ENCODE measurements at places on chromosomes 2 and 18.

DNA sequence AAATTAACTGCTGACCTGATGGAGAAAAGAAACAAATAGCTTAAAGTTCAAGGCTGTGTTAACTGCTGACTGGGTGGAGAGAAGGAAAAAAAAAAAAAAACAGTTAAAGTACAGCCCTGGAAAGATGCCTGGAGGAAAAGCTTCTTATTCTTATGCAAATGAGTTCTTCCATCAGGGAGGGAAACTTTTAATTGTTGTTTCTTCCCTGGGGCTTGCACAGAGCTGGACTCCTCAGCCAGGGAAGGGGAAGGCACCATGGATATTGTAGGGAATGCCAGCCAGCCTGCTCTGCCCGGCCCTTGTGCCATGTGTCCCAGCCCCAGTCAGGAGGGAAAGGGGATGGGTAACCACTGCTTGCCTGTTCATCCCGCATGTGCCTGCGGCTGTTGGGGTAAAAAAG, 833.1 kb upstream of the CRIM1 start:
- DNase-seq = no peak

DNA sequence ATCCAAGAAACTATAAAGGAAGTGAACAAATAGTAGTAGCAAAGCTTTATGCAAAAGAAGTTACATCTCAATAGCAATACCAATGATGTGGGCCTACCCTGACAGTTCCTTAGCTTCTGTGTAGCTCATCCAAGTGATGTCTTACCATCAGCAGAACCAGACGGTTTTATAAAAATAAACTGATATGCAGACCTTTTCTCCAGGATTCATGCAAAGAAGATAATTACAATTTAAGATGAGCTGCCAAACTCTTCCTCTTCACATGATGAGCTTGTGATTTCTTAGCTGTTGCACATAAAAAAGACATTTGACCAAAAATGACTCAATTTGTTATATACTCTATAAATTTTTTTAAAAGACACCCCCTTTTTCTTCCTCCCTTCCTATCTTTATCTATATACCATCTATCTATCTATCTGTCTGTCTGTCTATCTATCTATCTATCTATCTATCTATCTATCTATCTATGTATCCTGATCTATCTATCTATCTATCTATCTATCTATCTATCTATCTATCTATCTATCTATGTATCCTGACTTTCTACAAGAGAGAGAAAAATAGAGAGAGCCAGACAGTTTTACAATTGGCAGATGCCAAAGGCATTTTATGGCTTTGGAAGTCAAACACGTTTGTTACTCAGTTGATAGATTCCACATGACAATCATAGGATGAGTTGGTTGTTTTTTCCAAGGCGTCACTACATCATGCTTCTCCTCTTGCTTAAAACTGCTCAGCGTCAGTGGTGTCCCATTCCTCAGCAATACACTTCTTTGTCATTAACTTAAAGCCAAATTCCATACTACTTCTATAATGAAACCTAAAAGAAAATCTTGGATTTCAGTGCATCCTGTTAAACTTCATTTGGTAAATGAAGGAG, 65.9 kb upstream of the ACTR3 start:
- DNase-seq = no peak

DNA sequence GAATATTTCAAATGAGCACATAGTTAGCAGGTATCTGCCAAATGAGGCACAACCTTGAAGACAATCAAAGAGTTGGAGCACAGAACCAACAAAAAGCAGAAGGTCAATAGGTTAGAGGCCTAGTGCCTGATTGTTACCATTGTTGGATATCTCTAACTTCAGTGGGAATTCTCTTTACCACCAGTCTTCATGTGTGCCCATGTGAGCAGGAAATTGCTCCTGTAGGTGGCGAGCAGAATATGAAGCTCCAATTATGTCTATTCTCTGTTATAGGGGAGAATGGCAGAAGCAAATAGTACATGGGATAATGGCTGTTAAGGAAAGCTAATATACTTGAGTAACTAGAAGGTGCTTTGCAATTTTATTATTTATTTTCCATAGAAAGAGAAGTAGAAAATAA, 14.9 kb upstream of the ZNF385B start:
- no peak for DNase-seq

DNA sequence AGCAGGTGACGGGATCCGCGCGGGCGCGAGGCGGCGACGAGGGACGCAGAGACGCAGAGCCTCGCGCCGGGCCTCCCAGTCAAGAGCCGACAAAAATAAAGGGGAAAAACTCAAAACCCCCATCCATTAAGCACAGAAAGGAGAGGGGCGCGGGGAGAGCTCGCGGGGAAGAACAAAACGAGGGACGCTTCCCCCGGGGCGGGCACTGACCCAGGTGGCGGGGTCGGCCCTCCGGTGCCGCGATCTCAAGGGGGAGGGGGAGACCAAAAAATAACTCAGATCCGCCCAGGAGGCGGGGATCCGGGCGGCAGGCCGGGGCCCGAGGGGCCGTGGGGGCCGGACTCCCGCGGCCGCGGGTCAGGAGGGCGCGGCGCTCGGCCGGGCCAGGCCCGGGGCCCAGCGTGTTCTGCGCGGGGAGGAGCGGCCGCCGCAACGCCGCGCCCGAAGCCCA, 597 bp downstream of the RNF103 start:
- DNase-seq = peak; percentile 57

DNA sequence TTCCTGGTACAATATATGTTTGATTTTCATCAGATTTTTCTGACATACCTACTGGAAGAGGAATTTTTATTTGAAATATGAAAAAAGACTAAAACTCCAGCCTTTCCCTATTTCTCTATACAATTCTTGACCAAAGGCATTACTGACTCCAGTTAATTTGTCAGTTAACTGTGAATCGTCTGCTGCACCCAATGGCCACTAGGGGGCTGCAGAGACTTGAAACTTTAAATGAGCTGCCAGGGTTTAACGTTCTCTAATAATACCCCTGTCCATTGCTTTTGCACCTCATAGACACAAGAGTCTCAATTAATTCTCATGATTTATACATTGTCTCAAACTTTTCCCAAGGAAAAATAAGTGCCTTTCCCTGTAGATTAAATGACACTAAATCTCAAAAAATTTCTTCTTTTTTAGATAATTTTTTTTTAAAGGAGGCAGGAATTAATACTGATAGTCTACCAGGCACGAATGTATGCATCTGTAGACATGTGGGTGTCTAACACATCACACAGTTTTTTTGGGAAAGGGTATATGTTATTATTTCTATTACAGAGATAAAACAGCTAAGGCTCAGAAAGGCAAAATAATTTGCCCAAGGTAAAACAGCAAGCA, 1.8 kb upstream of the ALK start:
- DNase-seq = peak; percentile 65

GRCh38 chr2:221791844-221792243, 219.7 kb upstream of the EPHA4 start:
- DNase-seq = no peak
